ENCODE measurements at places on chromosomes 5 and 9.
A peak's percentile ranks its signal among the peaks of the same experiment; 100 is the strongest.

DNA sequence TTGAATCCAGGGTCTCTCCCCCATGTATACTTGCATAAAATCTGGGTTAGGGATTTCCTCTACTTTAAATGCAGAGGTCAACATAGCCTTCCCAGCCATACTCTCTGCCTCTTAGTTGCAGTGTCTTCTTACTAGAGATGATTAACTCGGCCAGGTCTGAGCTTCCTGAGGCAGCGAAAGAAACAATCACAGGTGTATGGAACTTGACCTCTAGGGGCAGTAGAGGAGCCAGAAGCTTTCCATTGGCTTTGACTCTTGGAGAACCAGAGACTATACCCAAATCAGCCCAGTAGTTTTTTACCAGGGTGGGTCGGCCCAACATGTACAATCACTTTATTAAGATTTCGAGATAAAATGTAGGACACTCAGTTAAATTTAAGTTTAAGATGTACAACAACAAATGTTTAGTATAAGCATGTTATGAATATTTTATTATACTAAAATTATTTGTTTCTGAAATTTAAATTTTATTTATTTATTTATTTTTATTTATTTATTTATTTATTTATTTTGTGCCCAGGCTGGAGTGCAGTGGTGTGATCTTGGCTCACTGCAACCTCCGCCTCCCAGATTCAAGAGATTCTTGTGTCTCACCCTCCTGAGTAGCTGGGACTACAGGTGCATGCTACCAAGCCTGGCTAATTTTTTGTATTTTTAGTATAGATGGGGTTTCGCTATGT, 48.0 kb upstream of the DMRT3 start:
- DNase-seq, result peak; percentile 63

DNA sequence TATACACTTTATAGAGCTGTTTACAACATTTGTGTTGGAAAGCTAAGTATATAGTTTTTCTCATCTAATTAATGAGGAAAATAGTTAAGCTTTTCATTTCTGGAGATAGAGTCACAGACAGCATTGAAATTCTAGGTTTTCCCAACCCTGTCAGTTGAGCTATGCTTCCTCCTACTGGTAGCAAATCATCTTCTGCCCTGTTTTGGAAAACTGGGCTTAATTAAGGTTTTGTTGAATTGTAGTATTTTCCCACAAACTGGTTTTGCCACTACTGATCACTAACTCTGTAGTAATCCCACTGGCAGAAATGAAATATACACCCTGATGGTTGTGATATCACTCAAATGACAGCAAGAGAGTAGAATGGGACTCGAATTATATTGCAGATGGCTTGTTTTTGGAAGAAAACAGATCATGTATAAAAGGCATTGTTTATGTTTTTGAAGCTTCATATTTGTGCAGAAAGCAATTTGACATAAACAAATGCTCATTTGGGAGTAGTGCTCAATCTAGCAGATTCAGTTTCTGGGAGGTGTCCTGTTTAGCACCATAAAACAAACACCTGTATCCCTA, 46.6 kb downstream of the CD180 start:
- DNase-seq, result no peak

DNA sequence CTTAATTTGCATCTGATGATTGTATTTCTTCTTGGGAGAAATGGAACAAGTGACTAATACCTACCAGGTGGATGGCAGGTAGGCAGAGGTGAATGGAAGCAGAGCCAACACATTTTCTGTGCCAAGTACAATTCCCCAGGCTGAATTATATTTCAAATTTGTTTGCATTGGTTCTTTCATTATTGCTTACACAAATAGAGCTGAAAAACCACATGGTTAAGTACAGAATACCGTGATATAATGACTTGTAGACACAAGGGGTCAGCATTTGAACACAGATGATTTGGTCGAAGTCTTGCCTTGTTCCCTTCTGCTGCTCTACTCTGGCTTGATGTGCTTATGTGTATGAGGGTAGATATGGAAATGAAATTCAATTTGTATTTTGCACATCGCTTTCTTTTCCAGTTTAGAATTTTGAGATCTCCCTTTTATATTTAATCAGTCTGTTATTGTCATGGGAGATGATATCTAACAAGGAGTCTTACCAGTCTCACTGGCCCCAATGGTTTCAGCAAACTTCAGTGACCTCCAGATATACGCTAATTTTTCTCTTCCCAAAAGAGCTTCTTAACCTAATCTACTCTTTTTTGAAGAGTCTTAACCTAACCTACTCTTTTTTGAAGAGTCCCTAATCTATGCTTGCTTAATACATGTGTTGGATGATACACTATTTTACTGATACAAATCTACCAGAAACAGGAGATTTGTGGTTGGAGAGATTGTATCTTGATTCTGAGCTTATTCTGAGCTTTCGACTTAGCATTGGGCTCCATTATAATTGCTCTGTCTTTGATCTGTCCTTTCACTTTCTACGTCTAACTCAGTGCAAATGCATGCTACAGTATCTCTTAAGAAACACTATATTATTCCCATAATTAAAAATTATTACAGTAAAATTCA, 88.1 kb downstream of the PCSK1 start:
- no peak for DNase-seq

- DNase-seq, result no peak
These were observed 39.4 kb upstream of the MAP1B start for GRCh38 chr5:72067682-72068470.

DNA sequence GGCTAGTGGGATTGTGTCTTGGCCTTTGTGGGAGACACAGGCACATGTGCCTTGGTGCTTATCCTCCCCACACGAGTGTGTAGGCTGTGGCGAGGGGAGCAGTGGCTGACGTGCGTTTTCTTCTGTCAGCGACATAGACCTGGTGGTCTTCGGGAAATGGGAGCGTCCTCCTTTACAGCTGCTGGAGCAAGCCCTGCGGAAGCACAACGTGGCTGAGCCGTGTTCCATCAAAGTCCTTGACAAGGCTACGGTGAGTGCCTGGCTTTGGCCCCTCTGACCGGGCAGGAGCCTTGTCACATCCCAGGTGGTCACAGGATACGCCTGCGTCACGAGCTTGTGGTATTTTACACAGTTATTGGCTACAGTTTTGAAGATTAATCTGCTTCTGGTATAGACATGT, 26.4 kb downstream of the TENT4A start:
- DNase-seq, result no peak

GRCh38 chr9:132673355-132673754, 3.1 kb downstream of the GTF3C4 start:
- DNase-seq, result no peak

DNA sequence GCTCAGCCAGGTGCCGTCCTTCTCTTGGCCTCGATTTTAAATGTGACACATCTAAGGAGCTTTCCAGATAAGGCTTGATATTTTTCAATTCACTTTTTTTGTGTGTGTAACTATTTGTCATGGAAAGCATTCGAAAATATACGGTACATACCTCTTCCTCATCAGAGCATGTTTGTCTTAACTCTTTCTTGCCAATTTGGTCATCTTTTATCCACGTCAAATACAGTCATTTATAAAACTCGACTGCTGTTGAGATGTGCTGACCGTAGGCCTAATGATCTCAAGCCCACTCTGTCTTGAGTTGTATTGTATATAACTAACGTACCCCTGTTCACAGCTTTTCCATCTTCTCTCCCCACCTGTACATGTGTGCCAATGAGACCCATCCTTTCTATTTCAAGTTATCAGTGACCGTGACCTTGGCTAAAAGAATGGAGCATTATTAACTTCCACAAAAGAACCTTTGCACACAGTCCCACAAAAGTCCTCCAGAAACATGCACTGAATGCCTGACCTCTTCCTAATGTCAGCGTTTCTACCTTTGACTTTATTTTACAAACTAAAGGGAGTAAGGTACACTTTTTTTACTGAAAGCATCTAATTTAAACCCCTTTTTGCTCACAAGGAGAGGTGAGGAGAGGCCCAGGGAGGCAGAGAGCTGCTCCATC, 61.6 kb downstream of the IPPK start:
- no peak for DNase-seq

- no peak for DNase-seq
These were observed 79.8 kb downstream of the COL27A1 start for GRCh38 chr9:114235033-114235661.

All from iPS DF 19.7 (cell line).